Glomerular endothelial cell (primary cell): ENCODE measurements at places on chromosomes 6 and 20. TPM values are rescaled to one million over a fixed set of nuclear protein-coding genes. Genes with fewer than 3 reads are reported as not detected.

Gene TRIM38
- total RNA-seq, result 10.1 and 12.3 TPM in 2 replicates

Gene CYP39A1
- total RNA-seq, result 1.9 TPM in 1 of 2 replicates, not detected in the other

Gene SOX18
- 31.8 and 102 TPM in 2 replicates for total RNA-seq

Gene GMDS
- 24.4 and 26.3 TPM in 2 replicates for total RNA-seq

Gene MAFB
- 2.3 and 3.0 TPM in 2 replicates for total RNA-seq
